ENCODE measurements at places on chromosomes 12 and 14. TPM values are rescaled to one million over a fixed set of nuclear protein-coding genes. Genes with fewer than 3 reads are reported as not detected.

BICDL1 gene
- polyA plus RNA-seq: not detected

GRCh38 chr12:1919763-1920162, 1.3 kb upstream of the CACNA2D4 start:
- no peak for DNase-seq

DNA sequence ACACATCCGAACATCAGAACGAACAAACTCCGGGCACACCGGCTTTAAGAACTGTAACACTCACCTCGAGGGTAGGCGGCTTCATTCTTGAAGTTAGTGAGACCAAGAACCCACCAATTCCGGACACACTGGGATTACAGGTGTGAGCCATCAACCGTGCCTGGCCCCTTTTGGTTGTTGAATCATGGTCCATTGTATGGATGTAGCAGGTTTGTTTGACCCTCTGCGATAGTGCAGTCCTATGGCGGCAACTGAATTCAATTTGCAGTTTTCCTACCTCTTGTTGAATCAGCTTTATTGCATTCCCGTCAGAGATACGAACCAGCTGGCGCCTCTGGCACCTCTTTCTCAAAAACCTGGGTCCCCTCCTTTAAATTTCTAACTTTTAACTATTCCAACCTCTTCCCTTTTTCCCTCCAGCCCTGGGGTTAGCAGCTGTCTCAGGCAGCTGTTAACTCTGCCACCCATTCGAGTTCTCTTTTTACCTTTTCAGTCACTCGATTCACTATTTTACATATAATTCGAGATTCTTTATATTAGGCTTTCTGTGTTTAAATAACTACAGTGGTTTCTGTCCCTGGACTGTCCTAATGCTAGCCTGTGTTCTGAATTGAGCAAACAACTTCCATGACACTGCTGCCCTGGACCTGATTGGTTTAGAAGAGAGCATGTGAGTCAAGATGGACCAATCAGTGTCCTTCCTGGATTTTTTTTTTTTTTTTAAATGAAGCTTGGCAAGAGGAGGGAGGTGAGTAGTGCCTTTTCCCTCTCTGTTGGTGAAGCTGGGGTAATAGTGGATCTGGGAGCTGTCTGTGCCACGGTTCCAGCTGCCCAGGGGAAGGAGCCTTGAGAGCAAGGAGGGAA, 261.5 kb downstream of the PCNX1 start:
- no peak for DNase-seq

CNIH1 gene
- polyA plus RNA-seq: 301 TPM

DNA sequence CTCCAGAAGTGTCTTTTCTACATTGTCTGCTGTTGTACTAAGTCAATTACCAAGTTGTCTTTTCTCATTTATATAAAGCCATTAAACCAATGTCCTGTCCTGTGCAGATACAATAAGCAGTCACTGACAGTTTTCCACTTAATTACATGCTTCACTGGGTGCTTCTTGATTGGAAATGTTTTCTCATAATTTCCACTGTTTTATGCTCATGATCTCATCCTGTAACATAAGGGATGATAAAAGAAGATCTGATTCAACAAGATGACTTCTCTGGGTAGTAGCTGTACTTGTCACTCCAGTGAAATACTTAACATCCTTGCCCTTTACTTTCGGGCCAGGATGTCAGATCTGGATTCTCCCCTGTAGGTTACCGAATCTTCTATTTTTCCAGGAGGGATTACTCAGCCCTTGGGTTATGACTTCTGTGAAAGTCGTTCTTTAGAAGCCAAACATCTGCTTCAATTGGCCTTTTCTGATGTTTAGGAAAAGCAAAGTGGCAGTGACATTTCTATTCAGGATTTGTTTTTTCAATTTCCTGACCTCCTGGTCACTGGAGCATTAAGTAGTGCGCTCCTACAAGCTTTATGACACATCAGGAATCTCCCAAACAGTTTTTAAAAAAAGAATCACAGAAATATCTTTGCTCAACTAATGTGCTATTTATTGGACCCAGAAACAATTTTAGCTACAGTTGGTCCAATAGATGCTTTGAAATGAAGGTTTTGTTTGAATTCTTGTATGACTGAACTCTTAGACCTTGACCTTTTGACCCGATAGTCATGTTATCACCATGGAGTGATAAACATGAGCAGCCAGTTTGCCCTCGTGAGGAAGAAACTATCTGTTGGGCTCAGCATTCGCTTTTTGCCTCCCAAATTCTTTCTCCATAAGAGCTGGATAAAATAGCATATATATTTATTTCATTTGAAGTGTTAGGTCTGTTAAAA, 234.5 kb upstream of the SSTR1 start:
- DNase-seq: no peak

DNA sequence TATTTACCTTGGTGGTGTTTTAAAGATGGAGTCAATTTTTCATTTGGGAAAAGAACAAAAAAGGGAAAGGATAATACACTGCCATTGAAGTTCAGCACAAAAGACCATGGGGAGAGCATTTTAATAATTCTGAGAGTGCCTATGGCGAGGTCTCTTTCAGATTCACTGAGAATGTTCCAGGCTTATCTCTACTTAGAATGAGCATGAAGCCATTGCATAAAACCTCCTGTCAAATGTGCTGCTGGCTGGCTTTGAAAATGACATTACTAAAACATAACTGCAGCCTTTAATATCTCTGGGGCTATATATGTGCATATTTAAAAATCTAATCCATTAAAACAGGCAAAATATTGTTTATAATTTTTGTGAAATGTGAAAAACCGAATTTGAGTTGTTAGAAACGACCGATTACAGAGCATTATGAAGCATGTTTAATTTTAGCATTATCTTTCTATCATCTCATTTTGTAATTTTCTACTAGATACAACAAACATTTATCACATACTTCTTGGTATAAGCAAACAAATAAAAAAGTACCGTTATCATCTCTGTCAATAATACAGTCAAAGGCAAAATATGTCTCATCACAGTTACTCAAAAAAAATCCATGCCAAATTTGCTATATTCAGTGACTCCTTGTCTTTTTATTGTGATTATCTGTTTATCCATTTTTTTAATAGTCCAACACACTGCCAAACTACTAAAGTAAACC, 45.7 kb upstream of the YARS2 start:
- DNase-seq: no peak

GLT1D1 gene
- not detected for polyA plus RNA-seq

DNA sequence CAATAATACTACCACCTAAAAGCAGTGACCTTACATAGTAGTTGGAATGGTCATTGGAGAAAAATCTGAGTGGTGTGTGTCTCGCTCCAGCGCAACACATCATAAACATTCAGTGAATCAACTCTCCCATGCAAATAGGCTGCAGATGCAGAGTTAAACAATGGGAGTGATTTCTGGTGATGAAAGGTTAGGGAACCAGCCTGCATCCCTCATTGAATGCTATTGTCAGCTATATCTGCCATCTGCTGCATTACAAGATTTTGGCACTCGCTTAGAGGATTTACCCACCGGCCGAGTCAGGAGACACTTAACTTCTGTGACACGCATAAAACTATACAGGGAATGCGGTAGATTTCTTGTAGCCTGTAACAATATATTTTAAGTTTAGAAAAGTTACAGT, 900.9 kb downstream of the FLRT2 start:
- peak; percentile 2 for DNase-seq

DNA sequence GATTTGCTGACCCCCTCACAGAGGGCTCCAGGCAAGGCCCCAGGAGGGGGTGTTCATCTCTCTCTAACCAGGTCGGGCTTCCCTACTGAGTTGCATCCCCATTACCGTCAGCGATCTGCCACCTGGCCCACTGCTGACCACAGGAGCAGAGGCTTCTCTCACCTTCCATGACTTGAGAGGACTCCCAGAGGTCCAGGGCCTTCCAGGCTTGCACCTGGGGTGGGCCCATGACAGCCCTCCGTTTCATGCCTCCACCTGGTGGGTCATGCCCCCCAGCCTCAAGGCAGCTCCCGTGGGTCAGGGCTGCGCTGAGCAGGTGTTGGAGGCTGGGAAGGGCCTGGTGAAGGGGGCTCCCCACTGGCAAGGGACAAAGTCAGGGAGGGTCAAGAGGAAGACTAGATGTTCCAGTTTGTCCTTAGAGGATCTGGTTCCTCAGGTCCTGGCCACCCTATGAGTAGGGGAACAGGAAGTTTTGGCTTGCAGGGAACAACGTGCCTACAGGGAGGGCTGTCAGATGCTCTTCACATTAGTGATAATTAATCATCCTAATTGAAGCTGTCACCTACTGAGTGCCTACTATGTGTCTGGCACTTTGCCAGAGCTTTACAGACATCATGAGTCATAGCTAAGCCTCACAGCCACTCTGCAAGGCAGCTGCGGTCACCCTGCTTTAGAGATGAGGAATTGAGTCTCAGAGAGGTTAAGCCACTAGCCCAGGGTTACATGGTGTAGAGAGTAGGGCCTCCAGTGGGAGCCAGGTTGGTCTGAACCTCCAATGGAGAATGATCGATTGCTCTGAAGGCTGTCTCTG, 13.8 kb downstream of the NFKBIA start:
- no peak for DNase-seq

- DNase-seq: no peak
Observed at GRCh38 chr12:92304371-92305055, 158.9 kb upstream of the BTG1 start.

KRT79 gene
- polyA plus RNA-seq: not detected

- DNase-seq: peak; percentile 53
Observed at GRCh38 chr12:123049398-123050240, 69.1 kb downstream of the ARL6IP4 start.

DNA sequence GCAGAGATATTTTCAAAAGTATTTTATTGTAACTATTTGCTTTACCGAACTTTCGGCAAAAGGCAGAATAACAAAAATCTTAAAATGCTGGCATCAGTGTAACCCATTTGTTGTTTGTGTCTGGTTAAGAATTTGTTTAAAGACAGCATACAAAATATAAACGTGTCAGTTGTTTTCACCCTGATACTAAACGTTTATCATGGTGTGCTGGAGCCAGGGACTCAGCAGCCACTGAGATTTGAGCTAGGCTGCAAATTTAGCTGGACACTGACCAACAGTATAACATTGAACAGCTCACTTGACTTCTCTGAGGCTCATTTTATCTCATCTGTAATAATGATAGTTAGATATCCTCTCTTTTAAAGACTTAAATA, 183.7 kb downstream of the TMTC3 start:
- peak; percentile 39 for DNase-seq

DNA sequence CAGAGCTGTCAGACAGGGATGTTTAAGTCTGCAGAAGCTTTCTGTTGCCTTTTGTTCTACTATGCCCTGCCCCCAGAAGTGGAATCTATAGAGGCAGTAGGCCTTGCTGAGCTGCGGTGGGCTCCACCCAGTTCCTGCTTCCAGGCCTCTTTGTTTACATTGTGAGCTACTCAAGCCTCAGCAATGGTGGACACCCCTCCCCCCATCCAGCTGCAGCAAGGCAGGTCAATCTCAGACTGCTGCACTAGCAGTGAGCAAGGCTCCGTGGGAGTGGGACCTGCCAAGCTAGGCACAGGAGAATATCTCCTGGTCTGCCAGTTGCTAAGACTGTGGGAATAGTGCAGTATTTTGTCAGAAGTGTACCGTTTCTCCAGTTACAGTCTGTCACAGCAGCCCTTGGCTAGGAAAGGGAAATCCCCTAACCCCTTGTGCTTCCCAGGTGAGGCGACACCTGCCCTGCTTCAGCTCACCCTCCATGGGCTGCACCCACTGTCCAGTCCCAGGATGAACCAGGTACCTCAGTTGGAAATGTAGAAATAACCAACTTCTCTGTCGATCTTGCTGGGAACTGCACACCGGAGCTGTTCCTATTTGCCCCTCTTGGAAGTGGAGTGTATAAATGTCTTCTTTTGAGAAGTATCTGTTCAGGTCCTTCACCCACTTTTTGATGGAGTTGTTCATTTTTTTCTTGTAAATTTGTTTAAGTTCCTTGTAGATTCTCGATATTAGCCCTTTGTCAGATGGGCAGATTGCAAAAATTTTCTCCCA, 213.5 kb upstream of the SLC38A2 start:
- DNase-seq: peak; percentile 93

- peak; percentile 77 for DNase-seq
Observed at GRCh38 chr14:96804895-96805294, 7.7 kb downstream of the VRK1 start.

DNA sequence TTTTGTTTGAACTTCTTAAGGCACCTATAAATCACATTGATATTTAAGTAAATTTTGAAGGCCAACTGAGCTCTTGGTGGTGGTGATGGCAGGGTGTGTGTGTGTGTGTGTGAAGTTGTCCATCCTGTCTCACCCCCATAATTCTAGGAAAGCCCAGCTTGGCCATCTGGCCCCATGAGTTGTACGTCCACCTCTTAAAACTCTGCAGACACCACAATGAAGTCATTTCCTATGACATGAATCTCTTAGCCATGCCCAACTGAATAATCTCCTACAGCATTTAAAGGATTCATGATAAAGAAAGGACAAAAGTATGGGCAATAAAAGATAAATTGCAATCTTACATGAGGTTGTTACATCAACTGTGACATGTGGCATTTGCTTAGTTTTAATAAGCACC, 123.4 kb downstream of the TTC7B start:
- no peak for DNase-seq

EXOC3L4 gene
- 0.39 TPM for polyA plus RNA-seq

DNA sequence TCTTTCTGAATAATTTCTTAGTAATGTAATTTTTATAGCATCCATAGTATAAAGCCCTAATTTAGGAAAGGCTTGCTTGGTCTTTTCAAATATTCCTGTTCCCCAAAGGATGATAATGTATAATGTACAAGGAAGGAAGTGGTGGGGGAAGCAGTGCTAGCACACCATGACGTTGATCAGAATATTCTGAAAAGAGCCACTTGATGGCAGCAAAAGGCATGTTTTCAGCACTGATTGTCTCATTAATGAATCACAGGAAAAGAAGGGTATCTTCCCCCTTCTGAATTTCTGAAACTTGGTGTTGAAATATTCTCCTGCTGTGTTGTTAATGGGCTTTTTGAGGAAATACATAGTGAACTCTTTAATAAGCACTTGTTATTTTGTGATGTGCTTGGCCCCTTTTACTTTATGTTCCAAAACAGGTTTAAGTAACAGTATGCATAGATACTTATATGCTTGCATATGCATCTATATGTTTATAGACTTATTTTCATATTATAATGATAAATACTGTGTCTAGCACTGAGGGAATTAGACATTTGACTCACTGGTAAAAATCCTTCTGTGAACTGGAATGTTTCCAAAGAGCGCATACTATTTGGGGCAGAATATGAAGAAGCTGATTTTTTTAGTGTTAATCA, 122.0 kb downstream of the TMEM117 start:
- DNase-seq: peak; percentile 65

PTPRB gene
- polyA plus RNA-seq: 1.7 TPM

GRCh38 chr12:53980104-53980801, 4.7 kb upstream of the HOXC10 start:
- no peak for DNase-seq

PIANP gene
- polyA plus RNA-seq: 0.87 TPM

VRTN gene
- polyA plus RNA-seq: not detected

- DNase-seq: peak; percentile 99
Observed at GRCh38 chr14:53011053-53011462, 60.2 kb upstream of the FERMT2 start.

DNA sequence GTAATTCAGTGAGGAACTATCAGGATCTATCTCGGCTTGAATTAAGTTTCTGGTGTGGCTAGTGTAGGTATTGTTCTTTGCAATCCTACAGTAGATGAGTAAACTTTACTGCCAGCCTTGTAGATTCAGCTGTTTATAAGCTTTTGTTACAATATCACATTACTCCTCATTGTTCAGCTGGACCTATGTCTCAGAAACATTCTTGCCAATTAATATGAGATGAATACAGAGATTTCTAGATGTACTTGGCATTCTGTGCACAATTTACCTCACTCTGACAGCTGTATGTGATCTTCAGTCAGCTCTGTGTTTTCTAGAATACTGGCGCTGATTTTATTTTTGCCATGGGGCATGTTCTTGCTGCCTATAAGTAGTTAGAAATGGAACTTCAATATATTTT, 55.7 kb downstream of the METTL25 start:
- DNase-seq: peak; percentile 42

- no peak for DNase-seq
Observed at GRCh38 chr12:85617307-85618091, 218.7 kb downstream of the RASSF9 start.

All from fibroblast of lung (primary cell).